ENCODE measurements at places on chromosomes 13 and 19. TPM values are rescaled to one million over a fixed set of nuclear protein-coding genes. Genes with fewer than 3 reads are reported as not detected.

PLA2G4C gene
- 0.93 TPM for total RNA-seq

PABPC3 gene
- total RNA-seq: 0.49 TPM

ZNF787 gene
- 33.9 TPM for total RNA-seq

GFY gene
- not detected for total RNA-seq

ZNF69 gene
- total RNA-seq: 36.0 TPM

ZFP14 gene
- total RNA-seq: 19.2 TPM

PLIN5 gene
- 5.7 TPM for total RNA-seq

ZNF260 gene
- 38.3 TPM for total RNA-seq
